ENCODE measurements at places on chromosomes 5 and 9.

GRCh38 chr9:34341659-34342295, 12.4 kb downstream of the NUDT2 start:
- no peak for DNase-seq

GRCh38 chr5:170501931-170502330, 1.9 kb upstream of the KCNIP1 start:
- DNase-seq: no peak

DNA sequence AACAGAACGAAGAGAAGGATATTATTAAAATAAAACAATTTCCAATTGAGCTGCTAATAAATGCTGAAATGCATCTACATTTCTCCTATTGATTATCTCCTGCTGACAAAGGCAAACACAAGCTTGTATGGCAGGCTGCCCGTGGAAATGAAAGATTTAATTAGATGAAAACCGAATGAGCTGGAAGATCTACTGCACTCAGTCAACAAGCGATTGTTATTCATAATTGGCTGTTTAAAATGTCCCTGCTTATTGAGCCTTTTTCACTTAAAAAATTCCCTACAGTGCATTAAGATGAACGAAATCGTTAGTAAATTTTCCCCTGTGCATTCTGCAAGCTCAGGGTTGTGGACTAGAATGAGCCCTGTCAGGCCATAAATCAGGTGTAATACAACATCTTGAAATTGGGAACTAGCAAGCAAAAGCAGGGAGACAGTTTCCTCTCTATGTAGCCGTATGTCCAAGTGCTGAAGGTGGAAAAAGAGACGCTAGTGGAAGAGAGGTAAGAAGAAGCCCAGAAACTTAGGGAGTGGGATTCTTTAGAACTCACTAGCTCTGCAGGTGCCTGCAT, 28.5 kb upstream of the KIF4B start:
- no peak for DNase-seq

- no peak for DNase-seq
Observed at GRCh38 chr5:101364469-101364868, 461.4 kb upstream of the ST8SIA4 start.

GRCh38 chr9:119268985-119269384, 100.2 kb downstream of the BRINP1 start:
- no peak for DNase-seq

DNA sequence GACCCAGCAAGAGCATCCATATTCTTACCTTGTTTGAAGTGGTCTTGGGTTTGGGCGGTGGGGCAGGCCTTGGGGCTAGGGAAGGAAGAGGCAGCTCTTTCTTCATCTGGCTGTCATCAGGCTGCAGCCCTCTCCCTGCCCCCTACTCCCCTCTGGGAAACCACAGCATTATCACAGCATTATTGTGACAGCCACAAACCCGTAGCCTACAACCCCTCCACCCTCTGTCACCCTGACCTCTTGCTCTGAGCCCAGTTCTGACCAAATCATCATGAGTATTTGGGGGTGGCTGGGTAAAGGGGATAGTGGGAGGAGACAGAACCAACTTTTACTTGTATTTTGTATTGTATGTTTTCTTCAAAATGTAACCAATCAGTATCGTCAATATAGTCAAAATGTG, 94.3 kb upstream of the ARRDC3 start:
- no peak for DNase-seq

DNA sequence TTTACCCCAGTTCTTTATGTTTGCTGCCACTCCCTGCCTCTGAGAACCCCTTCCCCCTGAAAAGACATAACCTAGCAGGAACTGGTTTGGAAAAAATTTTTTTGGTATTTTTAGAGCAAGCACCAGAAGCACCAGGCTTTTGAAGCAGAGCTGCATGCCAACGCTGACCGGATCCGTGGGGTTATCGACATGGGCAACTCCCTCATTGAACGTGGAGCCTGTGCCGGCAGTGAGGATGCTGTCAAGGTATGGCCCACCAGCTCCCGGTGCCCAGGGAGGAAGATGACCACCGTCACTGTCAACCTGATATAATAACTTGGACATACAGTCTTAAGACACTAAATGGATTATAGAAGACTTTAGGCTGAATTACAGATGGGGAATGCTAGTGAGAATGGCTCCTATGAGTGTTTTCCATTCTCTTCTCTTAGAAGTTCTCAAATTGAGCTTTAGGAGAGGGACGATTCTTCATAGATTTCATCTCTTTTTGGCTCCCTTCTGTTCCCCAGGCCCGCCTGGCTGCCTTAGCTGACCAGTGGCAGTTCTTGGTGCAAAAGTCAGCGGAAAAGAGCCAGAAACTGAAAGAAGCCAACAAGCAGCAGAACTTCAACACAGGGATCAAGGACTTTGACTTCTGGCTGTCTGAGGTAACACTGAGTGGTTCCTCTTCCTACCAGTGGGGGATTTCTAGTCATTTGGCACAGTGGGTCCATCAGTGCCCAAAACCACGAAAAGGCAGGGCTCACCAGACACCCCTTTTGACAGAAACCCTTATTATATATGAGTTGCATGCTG, 44.9 kb downstream of the DYNC2I2 start:
- no peak for DNase-seq

GRCh38 chr9:113719919-113720318, 156.2 kb upstream of the ZNF618 start:
- no peak for DNase-seq

DNA sequence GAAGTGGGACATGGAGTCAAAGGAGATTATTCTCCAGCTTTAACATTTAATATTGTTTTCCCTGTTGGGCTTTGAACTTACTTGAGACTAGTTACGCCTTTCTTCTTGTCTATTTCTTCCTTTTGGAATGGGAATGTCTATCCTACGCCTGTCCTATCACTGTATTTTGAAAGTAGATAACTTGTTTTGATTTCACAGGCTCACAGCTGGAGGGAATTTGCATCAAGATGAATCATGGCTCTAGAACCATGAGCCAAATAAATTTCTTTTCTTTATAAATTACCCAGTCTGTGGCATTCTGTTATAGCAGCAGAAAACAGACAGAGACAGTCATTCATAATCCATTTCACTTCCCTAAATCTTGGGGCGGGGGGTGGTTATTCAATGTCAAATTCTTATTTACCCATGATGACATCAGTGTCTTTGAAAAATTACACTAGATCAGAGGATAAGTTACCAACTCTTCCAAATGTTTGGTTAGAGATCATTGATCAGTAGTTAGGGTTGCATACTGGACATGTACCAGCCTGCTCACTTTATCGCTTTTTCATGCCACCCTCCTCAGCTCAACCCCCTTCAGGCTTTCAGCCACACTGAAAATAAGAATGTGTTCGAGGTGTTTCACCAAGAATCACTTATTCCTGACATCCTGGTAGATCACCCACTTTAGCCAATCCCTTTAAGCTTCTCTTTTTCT, 419.6 kb upstream of the PIK3R1 start:
- DNase-seq: peak; percentile 13

DNA sequence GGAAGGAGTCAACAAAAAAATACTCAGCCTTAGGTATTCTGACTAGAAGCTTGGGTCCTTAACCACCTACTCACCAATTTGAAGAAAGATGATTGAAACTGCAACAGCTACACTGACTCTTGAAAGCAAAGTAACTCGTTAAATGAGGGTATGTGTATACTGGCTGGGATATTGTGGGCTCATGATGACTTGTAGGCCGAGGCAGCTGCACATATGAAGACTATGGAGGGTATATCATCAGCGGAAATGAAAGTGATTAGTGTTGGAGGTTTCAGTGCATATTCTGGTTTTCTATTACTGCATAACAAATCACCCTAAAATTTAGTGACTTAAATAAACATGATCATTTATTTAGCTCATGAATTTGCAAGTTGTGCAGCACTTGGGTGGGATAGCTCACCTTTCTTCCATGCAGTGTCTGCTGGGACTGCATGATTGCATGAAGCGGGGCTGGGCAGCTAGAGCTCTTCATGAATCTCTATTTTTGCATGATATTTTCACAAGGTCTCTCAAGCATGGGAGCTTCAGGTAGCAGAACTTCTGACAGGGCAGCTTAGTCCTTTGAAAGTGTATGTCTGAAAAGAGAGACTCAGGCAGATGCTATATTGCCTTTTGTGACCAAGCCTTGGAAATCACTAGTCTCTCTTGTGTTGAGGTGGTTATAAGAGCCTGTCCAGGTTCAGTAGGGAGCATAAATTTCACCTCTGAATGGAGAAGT, 96.1 kb upstream of the CDKN2B start:
- DNase-seq: no peak

GRCh38 chr5:19531374-19531952, 456.5 kb downstream of the CDH18 start:
- peak; percentile 37 for DNase-seq

DNA sequence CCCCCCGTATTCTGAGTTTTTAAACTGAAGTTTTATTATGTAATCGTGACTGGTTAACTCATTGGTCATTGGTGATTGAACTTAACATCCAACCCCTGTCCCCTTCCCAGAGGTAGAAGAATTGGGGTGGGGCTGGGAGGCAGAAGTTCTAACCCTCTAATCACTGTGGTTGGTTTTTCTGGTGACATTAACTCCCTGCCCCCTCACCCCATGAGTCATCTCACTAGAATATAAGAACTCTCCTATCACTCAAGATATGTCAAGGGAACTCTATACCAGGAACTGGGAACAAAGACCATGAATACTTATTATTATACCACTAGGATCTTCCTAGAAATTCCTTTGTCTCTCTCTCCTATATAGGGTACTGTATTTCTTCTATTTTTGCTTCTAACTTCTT, 52.3 kb upstream of the CAVIN4 start:
- DNase-seq: peak; percentile 13

DNA sequence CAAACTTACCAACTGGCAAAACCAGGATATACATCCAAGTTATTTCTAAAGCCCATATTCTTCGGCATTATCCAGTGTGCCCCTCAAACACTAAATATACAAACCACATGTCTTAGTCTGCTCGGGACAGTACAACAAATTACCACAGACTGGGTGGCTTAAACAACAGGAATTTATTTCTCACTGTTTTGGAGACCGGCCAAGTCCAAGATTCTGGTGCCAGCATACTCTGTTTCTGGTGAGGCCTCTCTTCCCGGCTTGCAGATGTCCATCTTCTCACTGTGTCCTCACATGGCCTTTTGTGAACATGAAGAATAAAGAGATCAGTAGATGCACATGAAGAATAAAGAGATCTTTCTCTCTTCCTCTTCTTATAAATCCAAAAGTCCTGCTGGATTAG, 12.9 kb upstream of the SLCO6A1 start:
- DNase-seq: no peak

DNA sequence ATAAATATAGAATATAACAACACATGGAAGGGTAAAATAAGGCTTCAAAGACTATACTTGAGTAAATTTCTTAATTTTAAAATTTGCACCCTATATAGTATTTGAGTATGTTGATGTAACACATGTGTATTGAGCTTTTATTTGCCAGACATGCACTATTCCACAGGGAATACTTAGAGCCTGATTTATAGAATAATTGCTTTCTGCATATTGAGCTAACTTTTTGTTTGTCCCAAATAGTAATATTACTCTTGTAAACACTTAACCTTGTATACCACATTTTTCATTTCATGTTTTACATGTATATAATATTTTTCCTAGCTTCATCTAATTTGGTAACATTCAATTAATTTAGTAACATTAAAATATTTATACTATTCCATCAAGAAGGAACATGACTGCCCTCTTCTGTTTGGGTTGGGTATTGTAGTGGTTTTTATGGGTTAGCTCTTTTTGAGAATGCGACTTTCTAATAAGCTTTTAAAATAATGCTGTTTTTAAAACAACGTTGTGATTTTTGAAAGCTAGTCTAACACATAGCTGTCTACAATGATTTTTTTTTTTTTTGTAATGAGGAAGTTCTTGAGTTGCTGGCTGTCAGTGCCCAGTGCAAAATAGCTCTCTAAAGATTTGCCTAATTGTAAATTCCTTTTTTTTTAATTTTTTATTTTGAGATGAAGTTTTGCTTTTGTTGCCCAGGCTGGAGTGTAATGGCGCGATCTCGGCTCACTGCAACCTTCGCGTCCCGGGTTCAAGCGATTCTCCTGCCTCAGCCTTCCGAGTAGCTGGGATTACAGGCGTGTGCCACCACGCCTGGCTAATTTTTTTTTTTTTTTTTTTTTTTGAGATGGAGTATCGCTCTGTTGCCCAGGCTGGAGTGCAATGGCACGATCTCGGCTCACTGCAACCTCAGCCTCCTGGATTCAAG, 4.8 kb downstream of the SUB1 start:
- peak; percentile 34 for DNase-seq

- no peak for DNase-seq
Observed at GRCh38 chr9:137917116-137917515, 39.5 kb downstream of the CACNA1B start.

- DNase-seq: no peak
Observed at GRCh38 chr9:88920645-88921044, 70.6 kb upstream of the S1PR3 start.

DNA sequence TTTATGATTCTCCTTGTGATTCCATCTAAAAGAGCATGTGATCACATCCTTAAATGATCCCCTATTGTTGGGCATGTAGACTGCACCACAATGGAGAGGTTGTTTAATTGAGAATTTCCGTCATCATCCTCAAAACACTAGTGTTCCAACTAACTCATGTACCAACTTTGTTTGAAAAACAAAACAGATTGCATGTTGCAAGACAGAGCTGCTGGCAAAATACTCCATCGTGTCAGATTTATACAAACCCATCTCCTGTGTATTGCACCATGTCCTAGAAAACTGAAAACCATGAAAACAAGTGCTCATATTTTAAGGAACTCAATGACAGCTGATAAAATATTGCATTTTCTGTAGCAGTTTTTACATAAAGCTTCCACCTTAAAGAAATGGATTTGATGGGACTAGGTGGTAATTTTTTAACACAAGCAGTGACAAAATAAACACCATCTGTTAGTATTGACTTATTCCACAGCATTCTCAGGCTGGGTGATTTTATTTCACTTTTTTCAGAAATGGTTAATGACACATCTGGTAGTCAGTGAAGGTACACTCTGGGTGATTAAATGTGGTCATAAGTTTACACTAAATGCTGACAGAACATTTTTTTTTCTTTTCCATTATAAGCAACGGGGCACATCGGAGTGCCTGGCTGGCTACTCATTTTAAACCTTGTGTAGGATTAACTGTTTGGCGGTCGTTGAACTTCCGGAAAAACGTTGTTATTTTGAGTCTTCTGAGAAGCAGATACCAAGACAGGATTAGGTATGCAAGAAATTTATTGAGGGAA, 602.9 kb upstream of the WWC1 start:
- peak; percentile 33 for DNase-seq

- peak; percentile 86 for DNase-seq
Observed at GRCh38 chr5:41924872-41925554, at the start of gene FBXO4. FBXO4 (plus strand) TSS chr5:41925281; CDS start chr5:41925310, 29 bp downstream.

GRCh38 chr5:41508696-41509398, 1.6 kb downstream of the PLCXD3 start:
- DNase-seq: no peak
